NCI-H748 treated with DMSO at 0.1 percent for 48 hours (cell line): ENCODE measurements at places on chromosomes 1 and 21.

DNA sequence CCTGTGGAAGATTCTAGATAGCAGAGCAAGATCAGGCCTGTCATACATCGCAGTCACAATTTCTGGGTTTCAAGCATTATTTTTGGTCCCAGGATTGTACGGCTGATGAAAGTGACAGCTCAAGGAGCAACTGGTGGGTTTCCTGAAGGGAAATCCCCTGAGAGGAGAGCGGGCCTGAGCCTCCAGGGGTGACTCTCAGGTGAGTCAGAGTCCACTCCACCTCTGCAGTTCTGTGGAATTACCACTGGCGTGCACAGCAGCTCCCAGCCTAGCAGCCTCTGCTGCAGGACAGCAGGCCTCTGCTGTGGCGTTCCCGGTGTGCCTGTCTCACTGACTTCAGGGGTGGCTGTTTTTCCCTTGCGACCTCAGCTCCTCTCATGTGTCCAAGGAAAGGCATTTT lies 24.4 kb downstream of the SLC66A1 start:
- no peak for DNase-seq

GRCh38 chr1:248812736-248813425 lies 12.8 kb downstream of the SH3BP5L start:
- DNase-seq: no peak

- DNase-seq: no peak
Measured at GRCh38 chr1:13759072-13759471, 59.1 kb downstream of the PRDM2 start.

GRCh38 chr1:10717296-10718082 lies 79.0 kb downstream of the CASZ1 start:
- no peak for DNase-seq

- no peak for DNase-seq
Measured at GRCh38 chr1:16178596-16179497, 23.0 kb upstream of the EPHA2 start.
